ENCODE measurements at places on chromosomes 13 and 19.

DNA sequence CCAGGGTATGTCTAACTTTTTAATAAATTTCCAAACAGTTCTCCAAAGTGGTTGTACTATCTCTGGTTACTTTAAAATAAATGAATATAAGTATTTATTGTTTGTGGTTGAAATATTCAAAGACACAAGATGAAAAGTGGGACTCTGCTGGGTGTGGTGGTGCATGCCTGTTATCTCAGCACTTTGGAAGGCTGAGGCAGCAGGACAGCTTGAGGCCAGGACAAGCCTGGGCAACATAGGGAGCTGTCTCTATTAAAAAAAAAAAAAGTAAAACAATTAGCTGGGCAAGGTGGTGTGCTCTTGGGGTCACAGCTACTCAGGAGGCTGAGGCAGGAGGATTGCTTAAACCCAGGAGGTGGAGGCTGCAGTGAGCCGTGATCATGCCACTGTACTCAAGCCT lies 10.4 kb downstream of the PNMA8A start:
- no peak for DNase-seq

DNA sequence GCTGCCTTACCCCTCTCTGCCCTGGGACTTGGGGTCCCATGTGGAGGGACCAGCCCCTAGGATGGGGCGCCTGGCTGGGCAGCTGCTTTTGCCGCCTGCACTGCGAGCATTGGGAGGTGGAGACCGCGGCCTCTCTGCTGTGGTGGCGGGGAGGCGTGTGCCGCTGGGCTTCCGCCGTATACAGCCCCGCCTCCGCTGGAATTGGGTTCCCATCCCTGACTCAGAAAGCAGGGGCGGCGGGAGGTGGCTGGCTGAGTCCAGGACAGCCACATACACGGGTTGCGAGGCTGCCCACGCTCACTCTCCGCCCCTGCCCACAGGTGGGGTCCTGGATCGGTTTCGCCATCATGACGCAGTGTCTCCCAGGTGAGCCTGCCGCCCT lies 6.6 kb downstream of the NDUFB7 start:
- no peak for DNase-seq

DNA sequence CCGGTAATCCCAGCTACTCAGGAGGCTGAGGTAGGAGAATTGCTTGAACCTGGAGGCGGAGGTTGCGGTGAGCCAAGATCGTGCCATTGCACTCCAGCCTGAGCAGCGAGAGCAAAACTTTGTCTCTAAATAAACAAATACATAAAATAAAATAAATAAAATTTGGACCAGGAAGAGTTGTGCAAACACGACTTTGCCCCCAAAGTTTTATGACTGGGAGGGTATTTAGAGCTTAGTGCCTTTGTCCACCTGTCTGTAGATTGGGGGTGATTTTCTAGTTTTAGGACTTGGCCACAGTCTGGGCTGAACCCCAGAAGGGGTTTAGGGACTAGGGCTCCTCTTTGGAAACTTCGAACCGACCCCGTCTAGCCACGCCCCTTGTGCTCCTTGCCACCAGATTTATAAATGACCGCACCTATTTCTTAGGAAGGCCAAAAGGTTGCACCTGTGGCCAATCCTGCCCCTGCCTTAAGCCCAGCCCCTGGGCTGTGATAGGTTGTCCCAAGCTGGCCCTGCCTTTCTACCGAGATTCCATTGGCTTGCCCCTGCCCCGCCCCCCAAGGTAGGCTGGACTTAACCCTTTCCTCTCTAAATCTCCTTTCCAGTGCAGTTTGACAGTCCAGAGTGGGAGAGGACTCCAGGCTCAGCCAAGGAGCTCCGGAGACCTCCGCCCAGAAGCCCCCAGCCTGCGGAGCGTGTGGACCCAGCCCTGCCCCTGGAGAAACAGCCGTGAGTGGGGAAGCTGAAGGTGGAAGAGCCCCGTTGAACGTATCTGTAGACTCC lies 5.3 kb downstream of the SHD start:
- DNase-seq: no peak

DNA sequence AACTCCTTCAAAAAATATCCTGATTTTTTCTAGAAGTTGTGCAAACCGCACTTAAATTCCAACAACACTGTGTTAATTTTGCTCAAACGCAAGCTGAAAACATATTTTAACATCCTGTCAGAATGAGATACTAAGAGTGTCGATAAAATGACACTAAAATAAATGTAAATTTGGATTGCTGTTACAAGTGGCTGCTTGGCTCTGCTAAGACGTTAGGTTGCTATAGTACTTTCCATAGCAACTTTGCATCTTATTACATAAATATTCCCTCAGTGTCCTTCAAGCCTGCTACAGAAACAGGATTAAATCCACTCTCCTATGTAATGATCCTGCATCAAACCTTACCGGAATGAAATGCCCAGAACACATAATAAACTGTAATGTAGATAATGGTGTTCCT lies 292.1 kb downstream of the DNAJC15 start:
- DNase-seq: no peak

GRCh38 chr13:39565036-39565949 lies 37.7 kb downstream of the LHFPL6 start:
- DNase-seq: no peak

DNA sequence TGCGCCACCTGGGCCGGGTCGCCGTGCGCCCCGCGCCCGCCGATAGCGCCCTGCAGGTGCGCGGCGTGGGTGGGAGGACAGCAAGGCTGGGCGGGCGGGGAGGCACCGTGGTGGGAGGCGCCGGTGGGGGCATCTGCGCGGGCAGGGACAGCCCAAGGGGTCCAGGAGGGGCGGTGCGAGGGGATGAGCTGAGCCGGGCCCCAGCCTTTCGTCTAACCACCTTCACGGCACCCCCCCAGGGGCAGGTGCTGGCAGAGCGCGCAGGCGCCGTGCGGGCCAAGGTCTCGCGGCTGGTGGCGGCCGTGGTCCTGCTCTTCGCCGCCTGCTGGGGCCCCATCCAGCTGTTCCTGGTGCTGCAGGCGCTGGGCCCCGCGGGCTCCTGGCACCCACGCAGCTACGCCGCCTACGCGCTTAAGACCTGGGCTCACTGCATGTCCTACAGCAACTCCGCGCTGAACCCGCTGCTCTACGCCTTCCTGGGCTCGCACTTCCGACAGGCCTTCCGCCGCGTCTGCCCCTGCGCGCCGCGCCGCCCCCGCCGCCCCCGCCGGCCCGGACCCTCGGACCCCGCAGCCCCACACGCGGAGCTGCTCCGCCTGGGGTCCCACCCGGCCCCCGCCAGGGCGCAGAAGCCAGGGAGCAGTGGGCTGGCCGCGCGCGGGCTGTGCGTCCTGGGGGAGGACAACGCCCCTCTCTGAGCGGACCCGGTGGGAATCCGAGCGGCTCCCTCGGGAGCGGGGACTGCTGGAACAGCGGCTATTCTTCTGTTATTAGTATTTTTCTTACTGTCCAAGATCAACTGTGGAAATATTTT lies 3.1 kb downstream of the KISS1R start:
- DNase-seq: no peak

GRCh38 chr13:85194482-85194881 lies 604.7 kb downstream of the SLITRK6 start:
- DNase-seq: no peak

- no peak for DNase-seq
These were observed 18.6 kb downstream of the GPI start for GRCh38 chr19:34383599-34383998.

DNA sequence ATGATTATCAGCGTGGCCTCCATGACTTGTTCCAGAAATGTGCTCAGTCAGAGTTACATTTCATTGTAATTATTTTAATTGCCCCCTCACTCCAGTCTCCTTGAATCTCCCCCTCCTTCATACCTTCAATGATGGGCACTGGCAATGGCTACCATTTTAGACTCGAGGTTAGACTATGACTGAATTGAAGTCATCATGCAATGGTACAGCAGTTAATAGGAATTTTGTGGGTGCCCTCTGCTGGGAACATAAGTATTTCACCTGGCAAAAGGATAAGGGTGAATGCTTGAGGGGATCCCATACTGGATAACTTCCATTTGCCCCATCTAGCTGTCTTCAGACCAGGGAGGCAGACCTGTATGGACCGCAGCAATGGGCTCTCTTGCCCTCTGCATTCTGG lies 32.2 kb upstream of the USP12 start:
- no peak for DNase-seq

- DNase-seq: no peak
These were observed 1708.9 kb downstream of the SLITRK5 start for GRCh38 chr13:89380101-89380500.

- DNase-seq: no peak
These were observed at the start of gene DUXA for GRCh38 chr19:57167385-57167784. TSS of gene DUXA (minus strand) at chr19:57167485. CDS start at chr19:57167443, 42 bp downstream.

- DNase-seq: no peak
These were observed 20.6 kb downstream of the LRRC63 start for GRCh38 chr13:46232281-46232680.

GRCh38 chr13:26325876-26326275 lies 71.9 kb downstream of the CDK8 start:
- DNase-seq: no peak

GRCh38 chr19:16185768-16186123 lies 536 bp downstream of the FAM32A start:
- no peak for DNase-seq

DNA sequence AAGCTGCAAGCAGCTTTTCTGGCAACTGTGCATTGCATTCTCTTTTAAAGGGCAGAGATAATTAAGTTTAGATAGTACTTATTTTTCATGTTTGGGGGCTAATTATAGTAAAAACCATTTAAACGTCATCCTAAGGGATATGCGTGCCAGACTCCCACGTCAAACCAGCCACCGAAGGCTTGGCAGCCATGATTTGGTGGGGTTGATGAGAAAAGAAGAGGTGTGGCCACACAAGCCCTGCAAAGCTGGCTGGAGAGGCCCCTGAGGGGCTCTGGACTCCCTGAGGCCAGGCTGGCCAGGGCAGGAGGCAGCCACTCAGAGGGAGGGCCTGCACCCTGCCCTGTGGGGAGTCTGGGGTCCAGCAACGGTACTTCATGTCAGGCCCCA lies 17.5 kb downstream of the PEPD start:
- DNase-seq: no peak

DNA sequence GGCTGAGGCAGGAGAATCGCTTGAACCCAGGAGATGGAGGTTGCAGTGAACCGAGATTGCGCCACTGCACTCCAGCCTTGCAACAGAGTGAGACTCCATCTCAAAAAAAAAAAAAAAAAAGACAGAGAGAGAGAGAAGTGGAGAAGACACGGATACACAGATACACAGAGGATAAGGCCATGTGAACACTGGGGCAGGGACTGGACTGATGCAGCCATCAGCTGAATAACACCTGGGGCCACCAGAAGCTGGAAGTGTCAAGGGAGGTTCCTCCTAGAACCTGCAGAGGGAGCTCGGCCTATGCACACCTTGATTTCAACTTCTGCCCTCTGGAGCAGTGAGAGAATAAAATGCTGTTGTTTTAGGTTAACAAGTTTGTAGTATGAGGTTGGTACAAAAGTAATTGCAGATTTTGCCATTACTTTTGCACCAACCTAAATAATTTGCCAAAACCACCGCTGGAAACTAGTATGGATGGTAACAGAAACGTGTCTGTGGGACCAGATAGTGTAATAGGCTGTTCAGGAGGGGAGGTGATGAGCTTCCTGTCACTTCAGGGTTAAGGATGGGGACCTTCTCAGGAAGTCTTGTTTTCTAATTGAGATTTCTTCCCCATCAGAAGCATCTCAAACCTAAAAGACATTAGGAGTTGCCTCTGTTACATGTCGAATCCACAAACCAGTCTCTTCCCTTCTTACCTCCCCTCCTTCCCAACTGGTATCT lies 36.4 kb upstream of the IGSF23 start:
- DNase-seq: no peak

GRCh38 chr19:29380581-29380980 lies 145.2 kb upstream of the VSTM2B start:
- no peak for DNase-seq

Data from cerebellar nuclear complex (tissue), 1 donor.